ENCODE measurements at places on chromosomes 4 and X.

- DNase-seq, result peak; percentile 84
Measured at GRCh38 chr4:113435893-113436292, 325.6 kb downstream of the CAMK2D start.

GRCh38 chr4:138449938-138450337 is 207.8 kb upstream of the SLC7A11 start:
- DNase-seq, result peak; percentile 10

DNA sequence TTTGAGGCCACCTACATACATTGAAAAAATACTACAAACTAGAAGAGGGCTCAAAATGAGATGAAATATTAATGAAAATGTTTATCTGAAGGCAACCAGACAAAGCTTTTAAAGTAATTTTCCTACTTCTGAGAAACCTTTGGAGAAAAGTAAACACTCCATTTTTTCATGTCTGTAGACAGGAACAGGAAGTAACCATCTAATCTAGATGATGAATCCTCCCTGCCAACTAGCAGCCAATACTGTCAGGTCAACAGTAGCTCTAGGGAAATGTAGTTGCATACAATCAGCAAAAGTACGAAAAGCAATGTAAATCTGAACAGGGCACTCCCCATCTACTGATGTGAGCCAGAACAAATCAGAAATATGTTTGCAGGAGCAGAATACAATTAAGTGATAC is 49.0 kb downstream of the AMMECR1 start:
- DNase-seq, result no peak

- DNase-seq, result peak; percentile 76
Measured at GRCh38 chrX:81201671-81202455, at the start of the genes HMGN5 and SH3BGRL. HMGN5 (minus strand) TSS chrX:81201913; CDS start chrX:81121549, 80,364 bp downstream. SH3BGRL (plus strand) TSS chrX:81202102; CDS start chrX:81202201, 99 bp downstream.

- DNase-seq, result no peak
Measured at GRCh38 chrX:45980726-45981125, 564.5 kb downstream of the ZNF674 start.

DNA sequence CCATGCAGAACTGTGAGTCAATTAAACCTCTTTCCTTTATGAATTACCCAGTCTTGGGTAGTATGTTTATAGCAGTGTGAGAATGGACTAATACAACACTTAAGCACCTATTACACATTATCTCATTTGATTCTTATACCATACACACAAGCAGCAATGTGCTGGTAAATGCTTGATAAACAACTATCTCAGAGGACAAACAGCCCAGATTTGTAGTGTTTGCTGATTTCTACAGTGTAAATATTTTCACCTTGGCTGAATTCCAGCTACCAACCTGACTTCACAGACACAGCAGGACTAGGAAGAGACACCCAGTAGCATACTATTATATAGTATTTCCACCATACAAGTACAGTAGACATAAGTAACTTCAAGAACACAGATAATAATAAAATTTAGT is 406.5 kb upstream of the CNKSR2 start:
- DNase-seq, result no peak

DNA sequence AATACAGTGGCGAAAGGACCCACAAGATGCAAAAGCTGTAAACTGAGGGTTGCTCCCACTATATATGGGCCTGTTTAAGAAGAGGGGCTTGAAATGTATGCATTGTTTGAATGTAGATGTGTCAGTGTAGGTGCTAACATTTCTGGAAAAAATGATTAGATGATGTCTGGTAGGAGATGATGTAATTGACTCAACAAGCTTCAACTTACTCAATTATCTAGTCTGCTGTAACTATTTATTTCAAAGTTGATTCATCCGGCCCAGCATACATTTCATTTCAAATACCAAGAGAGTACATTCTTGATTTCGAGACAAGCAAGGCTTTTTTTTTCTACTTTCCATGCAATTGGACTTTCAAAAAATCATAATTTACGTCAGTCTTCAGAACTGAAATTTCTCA is 9.3 kb upstream of the ENAM start:
- DNase-seq, result no peak

DNA sequence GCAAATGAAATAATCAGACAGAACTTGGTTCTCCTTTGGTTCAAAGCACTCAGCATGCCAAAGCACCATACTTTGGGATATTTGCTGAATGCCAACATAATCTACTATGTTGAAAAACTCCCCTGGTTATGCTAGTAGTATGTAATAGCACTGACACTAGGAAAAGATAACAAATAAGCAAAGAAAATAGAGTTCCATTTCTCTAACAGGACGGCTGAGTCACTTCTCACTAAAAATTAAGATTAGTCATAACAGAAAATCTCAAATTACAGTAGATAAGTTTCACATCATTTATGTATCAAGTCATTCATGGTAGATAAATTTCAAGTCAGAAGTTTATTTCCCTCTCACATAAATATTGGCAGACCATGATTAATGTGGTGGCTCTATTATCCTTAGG is 17.9 kb downstream of the PDHA2 start:
- DNase-seq, result no peak

DNA sequence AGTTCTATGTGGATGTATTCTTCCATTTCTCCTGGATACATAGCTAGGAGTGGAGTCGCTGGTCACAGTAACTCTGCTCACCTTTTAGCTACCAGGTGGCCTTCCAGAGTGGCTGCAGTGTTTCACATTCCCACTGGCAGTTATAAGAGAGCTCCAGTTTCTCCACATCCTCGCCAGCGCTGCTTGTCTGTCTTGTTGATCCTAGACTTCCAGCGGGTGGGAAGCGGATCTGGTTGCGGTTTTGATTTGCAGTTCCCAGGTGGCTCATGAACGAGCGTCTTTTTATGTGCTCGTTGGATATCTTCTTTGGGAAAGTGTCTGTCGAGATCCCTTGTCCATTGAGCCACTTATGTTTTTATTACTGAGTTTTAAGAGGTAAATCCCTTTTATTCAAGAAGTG is 11.6 kb downstream of the TACC3 start:
- no peak for DNase-seq

DNA sequence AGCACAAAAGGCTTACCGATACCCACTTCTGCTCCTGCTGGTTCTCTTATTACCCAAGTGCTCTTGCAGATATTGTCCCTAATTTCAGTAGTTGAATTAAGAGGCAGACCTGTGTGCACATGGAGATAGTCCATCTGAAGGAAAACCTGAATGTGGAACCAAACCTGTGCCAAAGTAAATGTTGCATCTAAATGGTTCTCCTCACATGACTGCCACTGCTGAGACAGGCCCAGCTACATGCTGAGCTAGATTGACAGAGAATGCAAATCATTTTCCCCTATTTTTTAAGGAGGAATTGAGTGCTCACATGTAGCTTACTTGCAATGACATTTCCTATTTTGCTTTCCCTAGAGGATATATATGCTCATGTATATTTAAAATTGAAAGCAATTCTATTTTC is 609.1 kb upstream of the TECRL start:
- DNase-seq, result no peak

DNA sequence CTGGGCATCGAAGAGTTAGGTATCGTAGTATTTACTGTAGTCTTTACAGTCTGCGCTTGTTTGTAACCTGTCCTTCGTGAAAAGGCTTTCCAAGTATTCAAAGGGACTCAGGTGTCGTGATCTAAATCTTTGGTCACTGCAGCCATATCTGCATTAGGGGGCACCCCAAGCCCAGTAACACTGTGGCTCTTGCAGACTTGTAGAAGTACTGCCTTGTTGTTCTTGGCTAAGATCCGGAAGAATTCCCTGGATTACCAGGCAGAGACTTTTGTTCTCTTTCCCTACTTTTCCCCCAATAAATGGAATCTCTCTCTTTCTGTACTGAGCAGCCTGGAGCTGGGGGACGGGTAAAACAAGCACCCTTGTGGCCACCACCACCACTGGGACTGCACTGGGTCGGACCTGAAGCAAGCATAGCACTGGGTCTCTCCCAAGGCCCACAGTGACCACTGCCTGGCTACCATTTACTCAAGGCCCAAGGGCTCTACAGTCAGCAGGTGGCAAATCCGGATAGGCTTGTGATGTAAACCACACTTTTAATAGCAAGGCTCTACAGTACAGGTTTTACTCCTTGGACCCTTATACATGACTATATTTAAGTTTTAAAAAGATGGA is 12.0 kb downstream of the CXorf58 start:
- no peak for DNase-seq

- DNase-seq, result no peak
Measured at GRCh38 chr4:183392377-183392776, 52.1 kb upstream of the CDKN2AIP start.

- DNase-seq, result no peak
Measured at GRCh38 chr4:184269879-184270430, 52.3 kb upstream of the ENPP6 start.

DNA sequence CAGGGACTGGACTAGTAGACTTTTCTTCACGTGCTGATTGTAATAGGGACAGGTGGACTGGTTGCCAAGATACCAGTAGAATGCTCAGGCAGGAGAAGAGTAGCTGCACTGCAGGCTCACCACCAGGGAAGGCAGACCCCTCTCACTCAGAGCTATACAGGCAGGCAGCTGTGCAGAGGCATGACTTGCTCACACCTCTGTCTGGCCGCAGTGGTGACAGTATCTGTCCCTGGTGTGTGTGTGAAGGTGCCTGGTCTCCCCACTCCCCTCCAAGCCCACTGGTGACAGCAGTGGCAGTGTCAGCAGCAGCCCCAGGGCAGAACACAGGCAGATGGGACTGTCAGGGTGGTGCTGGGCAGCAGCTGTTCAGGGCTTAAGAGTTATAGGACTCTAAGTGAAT is 140.7 kb downstream of the RPS6KA6 start:
- DNase-seq, result peak; percentile 6

- DNase-seq, result peak; percentile 25
Measured at GRCh38 chrX:132209527-132209926, 9.7 kb downstream of the RAP2C start.

- DNase-seq, result peak; percentile 57
Measured at GRCh38 chr4:120990246-120990645, 67.7 kb upstream of the PRDM5 start.

- no peak for DNase-seq
Measured at GRCh38 chrX:15804563-15804962, 14.3 kb downstream of the ZRSR2 start.

- DNase-seq, result no peak
Measured at GRCh38 chr4:142960126-142960525, 114.0 kb upstream of the INPP4B start.

GRCh38 chrX:131045726-131046125 is 12.4 kb upstream of the ARHGAP36 start:
- no peak for DNase-seq

DNA sequence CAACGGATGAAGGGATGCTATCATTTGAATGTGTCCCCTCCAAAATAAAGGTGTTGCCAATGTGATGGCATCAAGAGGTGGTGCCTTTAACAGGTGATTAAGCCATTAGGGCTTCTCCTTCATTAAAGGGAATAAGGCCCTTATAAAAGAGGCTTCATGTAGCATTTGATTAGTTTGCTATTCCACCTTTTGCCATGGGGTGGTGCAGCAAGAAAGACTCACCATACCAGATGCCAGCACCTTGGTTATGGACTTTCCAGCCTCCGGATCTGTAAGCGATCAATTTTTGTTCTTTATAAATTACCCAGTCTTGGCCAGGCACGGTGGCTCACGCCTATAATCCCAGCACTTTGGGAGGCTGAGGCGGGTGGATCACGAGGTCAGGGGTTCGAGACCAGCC is 7.9 kb upstream of the SLC25A43 start:
- DNase-seq, result peak; percentile 70

- no peak for DNase-seq
Measured at GRCh38 chr4:24704149-24704548, 91.2 kb upstream of the SOD3 start.

- no peak for DNase-seq
Measured at GRCh38 chr4:126435491-126435890, 1120.7 kb downstream of the FAT4 start.

DNA sequence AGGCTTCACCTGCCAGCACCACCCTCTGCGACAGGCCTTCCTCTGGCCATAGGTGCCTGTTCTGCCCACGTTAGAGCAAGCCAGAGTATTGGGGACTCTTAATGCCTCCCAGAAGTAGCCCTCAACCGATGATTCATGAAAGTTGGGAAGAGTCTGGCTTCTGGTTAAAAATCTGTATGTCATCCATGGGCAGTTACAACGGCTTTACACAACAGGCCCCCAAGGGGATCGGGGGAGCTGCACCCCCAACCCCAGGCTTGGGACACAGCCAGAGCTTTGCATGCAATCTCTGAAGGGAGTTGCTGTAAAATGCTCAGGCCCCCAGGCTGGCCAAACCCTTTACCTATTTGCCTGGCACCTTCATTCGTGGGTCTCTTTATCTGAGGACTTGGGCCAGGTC is 5.4 kb upstream of the CYTL1 start:
- no peak for DNase-seq

DNA sequence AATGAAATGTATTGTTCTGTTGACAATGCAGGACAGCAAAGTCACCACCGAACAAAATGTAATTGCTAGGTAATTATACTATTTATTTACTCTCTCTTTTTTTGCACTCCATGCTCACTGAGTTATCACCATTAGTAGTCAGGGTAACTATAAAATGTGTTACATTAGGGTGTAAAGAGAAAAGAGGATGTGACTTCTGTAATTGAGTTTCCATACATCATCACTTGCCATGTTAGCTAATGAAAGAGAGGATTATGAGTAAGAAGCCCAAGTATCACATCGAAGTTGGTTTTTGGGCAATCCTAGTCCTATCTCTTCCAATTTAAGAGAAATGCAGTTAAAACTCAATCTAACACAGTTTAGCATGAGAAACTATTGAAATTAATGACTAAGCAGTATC is 7.6 kb downstream of the ZXDA start:
- no peak for DNase-seq

DNA sequence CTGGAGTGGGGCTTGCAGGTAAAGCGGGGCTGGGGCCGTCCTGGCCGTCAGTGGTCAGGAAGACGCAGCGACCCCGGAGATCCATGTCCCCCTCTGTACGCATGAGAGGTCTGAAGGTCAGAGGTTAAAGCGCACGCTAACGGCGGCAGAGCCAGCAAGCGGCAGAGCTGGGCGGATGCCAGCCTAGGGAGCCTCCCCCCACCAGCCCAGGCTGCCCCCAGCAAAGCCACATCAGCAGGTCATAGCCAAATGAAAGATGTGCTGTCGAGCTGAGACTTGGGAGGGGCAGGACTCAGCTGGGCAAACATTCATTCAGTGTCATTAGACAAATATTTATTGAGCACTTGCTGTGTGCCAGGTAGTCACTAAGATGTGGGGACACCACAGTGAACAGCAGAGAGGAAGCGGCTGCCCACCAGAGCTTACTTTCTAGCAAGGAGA is 593 bp upstream of the JAKMIP1 start:
- no peak for DNase-seq

DNA sequence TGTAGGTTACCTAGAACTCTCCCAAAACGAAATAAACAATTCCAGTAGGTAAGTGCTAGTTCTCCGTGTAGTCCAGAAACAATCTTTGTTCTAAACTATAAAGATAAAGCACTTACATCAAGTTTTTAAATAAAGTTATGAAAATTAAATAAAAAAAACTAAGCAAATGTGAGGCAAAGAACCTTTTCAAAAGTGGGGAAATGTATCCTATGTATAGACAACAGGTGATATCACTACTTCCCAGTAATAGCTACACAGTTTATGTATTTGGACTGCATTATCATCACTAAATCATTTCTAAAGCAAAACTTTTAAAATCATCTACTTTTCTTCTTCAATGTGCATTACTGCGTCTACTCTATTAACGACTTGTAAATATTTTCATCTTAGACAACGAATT is 2.0 kb downstream of the YTHDC1 start:
- no peak for DNase-seq
